ENCODE measurements at places on chromosomes 1 and 21. TPM values are rescaled to one million over a fixed set of nuclear protein-coding genes. Genes with fewer than 3 reads are reported as not detected.

The TMEM125 gene
- not detected for total RNA-seq

The KRTAP8-1 gene
- total RNA-seq = not detected

The EPHB2 gene
- total RNA-seq = 123 TPM

The FCGR3A gene
- total RNA-seq = not detected

The LRRC71 gene
- total RNA-seq = 0.14 TPM

The TRMT13 gene
- 16.9 TPM for total RNA-seq

The RAB13 gene
- total RNA-seq = 105 TPM

The RHCE gene
- total RNA-seq = 0.14 TPM

The PLA2G2C gene
- total RNA-seq = not detected

The DNAJC6 gene
- 2.4 TPM for total RNA-seq

The CAPZB gene
- 201 TPM for total RNA-seq

The GSTM1 gene
- total RNA-seq = not detected

The PTGER3 gene
- 1.6 TPM for total RNA-seq

The KNCN gene
- total RNA-seq = not detected

The TIE1 gene
- not detected for total RNA-seq

The PGLYRP3 gene
- total RNA-seq = not detected

The UBXN11 gene
- 6.8 TPM for total RNA-seq

The GPR153 gene
- 10.2 TPM for total RNA-seq

The MOB3C gene
- total RNA-seq = 8.2 TPM

All from placental pericyte (primary cell).